ENCODE measurements at places on chromosomes 16 and 17.

DNA sequence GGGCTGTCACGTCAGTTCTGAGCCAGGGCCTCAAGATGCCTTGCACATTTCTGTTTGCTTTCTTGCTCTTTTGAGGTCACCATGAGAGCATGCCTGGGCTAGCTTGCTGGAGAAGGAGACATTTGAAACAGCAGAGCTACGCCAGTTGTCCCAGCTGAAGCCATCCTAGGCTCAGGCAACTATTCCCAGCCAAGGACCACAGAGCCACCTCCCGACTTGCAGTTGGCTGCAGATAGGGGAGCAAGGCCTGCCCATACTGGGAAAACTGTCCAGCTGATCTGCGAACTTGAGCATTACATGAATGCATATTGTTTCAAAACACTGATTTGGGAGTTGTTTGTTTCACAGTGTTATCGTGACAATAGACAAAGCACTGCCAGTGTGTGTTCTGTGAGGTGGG is 340.8 kb downstream of the XYLT1 start:
- DNase-seq, result no peak

DNA sequence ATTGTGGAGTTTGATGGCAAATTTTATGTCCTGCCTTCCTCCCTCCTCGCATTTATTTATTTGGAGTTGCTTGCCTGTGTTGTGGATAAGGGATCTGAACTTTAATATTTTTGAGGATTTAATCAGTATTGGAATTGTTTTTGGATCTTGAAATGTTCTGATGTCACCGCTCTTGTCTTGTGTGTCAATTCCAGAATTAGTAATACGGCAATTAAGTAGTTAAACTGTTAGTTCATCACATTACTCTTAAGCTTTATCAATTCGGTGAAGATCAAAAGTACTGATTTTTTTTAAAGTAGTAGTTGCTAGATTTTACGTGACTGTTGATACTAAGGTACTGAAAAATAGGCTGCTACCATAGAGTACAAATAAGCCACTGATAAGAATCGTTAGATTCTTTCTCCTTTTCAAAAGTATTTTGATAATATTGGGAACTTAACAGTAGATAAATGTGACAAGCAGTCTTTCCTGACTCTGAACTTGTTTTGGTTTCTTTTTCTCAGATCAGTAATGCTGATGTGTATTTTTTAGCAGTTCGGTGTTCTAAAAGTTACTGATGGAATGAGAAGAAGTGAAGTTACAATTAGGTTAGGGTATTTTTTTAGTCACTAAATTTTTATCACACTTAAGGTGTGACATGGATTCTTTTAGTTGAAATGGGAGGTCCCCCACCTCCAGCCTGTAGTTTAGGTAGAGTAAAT is 2.0 kb downstream of the RBBP6 start:
- DNase-seq, result no peak

DNA sequence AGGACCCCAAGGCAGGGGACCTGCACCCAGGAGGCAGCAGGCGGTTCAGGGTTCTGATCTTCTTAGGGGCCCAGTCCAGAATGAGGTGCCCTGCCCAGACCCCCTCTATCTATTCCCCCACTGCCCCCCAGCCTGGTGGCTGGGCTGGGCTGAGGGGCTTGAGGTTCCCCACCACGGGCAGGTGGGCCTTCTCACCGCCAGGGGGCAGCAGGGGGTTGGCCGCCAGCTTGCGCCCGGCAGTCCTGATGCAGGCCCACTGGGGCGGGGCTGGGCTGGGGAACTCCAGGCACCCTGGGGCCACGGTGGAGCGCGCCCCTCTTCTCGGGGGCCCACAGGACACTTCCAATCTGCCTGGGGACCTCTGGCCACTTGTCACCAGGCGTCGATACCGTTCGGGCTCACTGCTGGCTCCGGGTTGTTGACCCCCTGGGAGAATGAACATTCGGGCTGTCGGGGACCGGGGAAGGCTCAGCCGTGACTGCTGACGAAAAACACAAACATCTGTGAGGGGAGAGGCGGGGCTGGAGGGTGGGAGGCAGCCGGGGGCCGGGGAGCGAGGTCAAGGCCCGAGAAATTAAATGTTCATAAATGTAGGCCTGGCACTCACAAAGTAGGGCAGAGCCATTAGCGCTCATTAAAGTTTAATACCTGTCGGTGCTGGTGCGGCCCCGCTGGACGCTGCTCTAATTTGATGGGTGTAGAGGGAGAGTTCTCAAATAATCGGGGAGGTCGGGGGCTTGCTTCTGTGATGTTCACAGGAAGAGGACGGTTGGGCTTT is 219.3 kb upstream of the GSE1 start:
- DNase-seq, result peak; percentile 53

- no peak for DNase-seq
These were observed 486.4 kb upstream of the KIF2B start for GRCh38 chr17:53336281-53336680.

DNA sequence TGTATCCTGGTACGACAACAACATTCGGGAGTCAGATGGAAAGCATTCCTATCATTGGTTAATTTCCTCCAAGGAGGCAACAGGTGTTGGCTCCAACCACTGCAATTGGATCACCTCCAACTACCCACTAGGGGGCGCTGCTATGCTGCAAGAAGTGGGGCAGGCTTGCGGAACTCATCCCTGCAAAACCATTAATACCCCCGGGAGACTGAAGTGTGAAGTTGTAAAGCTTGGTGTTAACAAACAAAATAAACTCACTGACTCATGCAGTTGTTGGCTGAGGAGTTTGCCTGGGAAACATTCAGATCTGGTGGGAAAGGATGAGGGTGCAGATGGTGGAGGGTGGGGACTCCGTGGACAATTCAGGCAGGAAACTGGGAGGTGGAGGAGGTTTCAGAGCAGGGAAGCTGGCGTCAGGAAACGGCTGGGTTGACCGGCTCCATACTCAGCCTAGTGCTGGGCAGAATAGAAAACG is 84.9 kb downstream of the HS3ST2 start:
- DNase-seq, result peak; percentile 88

DNA sequence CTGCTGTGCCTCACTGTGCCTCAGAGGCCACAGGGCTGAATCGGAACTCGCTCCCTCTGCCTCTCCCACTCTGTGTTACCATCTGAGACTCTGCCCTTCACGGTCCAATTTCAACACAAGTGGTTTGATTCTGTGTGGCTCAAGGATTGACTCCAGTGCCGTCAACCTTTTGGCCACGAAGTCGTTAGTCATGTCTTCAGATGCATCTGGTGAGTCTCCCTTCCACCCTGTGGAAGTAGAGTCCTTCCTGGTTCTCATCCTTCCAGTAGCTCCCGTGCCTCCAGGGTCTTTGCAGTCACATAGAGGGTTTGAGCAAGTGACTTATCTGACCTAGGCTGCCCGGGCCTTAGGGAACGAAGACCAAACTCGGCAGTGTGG is 51.2 kb downstream of the PGS1 start:
- DNase-seq, result no peak

- peak; percentile 52 for DNase-seq
These were observed 123.5 kb downstream of the CBLN1 start for GRCh38 chr16:49158029-49158642.

DNA sequence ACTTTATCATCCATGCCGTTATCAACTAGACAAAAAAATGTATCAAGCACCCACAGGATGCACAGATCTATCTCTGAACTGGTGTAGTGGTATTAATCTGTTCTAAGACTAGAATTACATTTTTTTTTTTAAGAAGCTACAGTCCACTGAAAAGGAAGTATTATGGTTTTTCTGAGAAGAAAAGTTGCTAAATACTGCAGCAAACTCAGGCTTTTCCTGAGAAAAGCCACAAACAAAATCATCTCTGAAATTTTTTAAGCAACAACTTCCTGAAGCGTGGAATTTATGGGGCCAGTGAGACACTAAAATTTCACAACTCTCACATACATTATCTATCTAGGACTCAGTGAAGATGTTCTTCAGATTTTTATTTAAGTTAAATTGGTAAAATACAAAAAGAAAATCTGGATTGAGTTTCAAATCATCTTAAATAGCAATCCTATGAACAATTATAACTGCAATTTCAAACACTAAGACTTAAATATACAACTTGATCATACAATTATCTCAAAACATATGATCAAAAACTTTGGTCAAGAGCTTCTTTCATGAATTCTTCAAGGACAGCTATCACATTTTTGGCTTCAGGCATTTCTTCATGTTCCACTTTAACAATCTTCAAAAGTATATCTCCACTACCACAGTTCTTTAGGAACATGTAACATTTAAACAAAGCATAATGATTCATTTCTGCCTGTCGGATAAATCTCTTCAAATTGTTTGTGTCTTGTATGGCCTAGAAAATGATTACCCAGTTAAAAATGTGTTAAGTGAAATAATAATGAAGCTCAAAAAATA is 10.5 kb downstream of the C17orf75 start:
- no peak for DNase-seq

- DNase-seq, result no peak
These were observed 60.7 kb downstream of the PCTP start for GRCh38 chr17:55811536-55811935.

DNA sequence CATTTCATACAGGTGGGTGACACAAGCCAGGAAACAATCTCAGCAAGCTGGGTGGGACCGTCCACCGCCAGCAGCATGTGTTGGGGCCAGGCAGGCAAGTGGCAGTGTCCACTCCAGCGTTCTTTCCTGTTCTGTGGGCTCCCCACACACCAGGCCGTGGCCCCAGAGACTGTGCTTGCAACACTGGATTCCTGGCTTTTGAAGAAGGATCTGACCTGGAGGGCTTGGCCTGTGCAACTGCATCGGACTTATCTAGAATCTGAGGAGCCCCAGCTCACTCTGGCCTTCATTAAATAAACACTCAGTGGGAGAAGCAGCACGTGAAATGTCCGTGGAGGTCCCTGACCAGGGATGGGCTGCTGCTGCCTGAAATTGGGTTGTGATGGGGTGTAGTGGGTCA is 3.2 kb downstream of the KSR1 start:
- no peak for DNase-seq

DNA sequence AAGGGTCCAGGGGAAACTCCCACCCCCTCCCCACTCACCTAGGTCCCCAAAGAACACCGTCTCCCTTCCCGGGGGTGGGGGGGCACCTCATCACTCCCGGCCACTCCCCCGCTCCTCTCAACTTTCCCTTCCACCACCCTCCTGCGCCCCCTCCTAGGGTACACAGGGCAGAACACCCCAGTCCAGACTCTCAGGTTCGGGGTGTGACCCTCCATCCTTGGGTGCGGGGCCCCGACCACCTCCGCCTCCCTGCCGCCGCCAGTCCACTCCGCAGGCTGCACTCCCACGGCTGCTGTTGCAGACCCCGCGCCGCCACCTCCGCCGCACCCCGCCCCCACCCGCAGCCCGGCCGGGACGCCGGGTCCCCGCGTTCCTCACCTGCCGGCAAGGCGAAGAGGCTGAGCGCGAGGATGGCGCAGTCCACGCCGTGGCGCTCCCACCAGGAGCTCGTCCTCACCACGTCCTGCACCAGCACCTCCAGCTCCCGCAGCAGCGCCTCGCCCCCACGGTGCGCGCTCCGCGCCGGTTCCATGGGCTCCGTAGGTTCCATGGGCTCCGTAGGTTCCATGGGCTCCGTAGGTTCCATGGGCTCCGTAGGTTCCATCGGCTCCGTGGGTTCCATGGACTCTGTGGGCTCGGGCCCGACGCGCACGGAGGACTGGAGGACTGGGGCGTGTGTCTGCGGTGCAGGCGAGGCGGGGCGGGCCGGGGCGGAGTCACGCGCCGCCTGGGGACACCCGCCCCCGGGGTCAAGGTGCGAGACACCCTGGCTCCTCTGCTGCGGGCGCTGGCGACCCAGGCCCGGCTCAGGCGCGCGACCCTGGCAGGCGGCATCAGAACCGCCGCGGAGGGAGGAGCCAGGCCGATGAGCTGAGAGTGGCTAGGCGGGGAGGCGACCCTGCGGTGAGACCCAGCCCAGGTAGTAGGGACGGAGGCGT is at the start of gene FADS6:
FADS6 (minus strand) TSS at position 660 of the 938 bp plus-strand sequence; CDS start at position 622, 38 bp downstream.
- DNase-seq, result no peak

GRCh38 chr16:52069866-52070265 is 477.1 kb downstream of the TOX3 start:
- no peak for DNase-seq

GRCh38 chr16:27436065-27436464 is 34.1 kb downstream of the IL21R start:
- DNase-seq, result no peak

DNA sequence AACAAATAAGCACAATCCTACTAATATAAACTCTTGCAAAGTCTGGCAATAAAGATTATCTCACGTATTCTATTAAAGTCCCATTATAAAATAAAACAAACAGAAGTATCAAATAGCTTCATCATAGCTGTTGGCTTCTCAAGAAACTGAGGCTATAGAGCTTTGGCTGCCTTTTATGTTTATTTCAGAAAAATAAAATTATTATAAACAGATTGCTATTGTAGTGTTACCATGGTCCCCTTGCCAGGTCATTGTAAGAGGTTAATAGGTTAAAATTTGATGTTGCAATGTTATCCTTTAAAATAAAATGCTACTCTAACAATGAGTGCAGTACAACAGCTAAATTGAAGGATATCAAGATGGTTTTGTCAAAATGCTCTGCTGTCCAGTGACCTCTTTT is 828.8 kb upstream of the SOX9 start:
- no peak for DNase-seq

DNA sequence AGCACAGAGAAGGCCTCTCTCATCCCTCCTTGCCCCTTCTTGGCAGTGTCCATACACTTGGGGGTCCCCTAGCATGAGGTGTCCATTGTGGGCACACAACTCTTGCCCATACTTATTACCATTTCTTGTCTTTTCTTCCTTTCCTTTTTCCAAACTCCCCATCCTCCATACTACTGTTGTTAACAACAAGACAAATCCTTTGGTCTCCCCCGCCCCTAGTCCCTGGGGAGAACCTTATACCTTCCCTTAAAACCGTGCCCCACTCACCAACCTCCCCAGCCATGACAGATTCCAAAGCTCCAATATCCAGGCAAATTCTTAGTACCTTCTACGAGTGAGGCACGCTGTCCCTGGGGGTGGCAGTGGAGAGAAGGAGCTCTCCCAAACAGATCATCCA is 82.9 kb downstream of the GAS7 start:
- no peak for DNase-seq

DNA sequence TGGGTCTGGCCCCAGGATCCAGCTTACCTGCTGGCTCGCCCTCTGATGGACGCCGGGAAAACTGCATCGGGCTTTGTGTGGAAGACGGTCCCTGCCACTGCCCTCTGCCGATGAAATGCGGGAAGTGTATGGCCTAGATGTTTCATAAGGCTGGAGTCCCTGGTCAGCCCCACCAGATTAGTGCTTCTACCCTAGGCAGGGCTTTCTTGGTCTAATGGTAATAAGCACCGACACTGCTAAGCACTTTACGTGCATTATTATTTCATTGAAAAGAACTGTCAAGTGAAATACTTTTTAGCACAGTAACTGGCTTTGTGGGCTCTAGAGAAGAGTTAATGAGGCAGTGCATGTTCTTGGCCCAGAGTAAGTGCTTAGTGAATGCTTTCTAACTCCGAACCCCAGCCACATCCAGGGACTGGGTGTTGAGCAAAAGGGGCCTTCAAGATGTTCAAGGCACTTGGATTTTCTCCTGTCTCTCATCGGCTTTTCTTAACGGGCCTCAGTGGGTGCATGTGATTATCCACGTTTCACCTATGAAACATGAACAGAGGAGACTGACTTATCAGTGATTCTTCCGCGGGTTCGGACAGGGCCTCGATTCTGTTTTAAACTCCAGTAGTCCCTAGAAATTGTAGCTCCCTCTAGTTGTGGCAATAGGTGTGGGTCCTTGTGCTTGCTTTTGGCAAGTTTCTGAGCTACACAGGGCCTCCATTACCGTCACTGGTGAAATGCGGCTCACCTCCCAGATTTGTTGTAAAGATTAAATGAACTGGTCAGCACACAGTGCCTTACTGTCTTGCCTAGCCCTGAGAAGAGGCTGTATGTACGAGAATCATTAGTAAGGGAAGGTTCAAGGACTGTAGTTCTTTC is 6.6 kb downstream of the TRAF4 start:
- DNase-seq, result peak; percentile 97

All from testis (tissue), 5 donors.